ENCODE measurements at places on chromosomes 5 and 9. TPM values are rescaled to one million over a fixed set of nuclear protein-coding genes. Genes with fewer than 3 reads are reported as not detected.

- DNase-seq = no peak
Measured at GRCh38 chr9:114804505-114804904, 1.3 kb downstream of the TNFSF15 start.

Gene TSC1
- 57.4 TPM for total RNA-seq

DNA sequence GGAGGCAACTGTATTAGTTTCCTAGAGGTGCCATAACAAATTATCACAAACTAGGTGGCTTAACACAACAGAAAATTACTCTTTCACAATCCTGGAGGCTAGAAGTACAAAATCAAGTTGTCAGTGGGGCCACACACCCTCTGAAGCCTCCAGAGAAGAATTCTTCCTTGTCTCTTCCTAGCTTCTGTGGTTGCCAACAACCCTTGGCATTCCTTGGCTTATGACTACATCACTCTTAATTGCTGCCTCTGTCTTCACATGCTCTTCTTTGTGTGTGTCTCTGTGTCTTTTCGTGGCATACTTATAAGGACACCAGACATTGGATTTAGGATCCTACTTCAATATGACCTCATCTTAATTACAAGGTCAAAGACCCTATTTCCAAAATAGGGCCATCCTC is 327.5 kb downstream of the CHSY3 start:
- no peak for DNase-seq

DNA sequence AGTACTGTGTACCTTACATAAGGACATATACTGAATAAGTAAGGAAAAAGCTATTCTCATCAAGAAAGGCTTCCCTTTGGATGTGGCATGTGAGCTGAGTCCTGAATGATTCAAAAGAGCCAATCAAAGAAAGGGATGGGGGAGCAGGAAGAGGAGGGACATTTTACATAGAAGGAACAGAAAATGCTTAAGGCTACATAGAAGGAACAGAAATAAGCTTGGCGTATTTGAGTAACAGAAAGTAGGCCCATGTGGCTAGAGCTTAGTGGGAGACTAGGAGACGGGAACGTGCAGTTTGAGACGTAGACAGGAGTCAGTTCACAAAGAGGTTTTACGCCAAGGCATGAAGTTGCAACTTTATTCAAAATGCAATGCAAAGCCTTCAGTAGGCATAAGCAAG is 126.3 kb downstream of the CEMIP2 start:
- no peak for DNase-seq

Measured in neural crest cell (in vitro differentiated cells).